Caudate nucleus (tissue), 63 donors: ENCODE measurements at places on chromosomes 5 and 9.

- no peak for DNase-seq
Observed at GRCh38 chr5:107444300-107444699, 226.4 kb downstream of the EFNA5 start.

- DNase-seq = no peak
Observed at GRCh38 chr9:122719218-122719617, 4.6 kb upstream of the OR1L4 start.

GRCh38 chr5:33969572-33970452 lies 14.7 kb downstream of the SLC45A2 start:
- DNase-seq = no peak

GRCh38 chr5:135116160-135116561 lies 82.1 kb upstream of the PITX1 start:
- no peak for DNase-seq

DNA sequence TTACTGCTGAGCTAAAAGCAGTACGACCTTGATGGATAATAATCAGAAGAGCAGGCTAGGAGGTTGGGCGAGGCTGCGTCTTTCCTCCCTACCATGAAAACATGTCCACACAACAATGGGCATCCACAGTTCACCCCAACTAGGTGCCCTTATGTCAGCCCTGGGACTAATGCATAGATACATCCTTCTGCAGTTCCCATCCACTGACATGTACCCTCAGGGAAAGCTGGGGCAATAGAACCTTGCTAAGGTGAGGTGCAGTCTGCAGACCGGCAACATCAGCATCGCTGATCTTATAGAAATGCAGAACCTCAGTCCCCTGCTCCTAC lies 697 bp upstream of the PRUNE2 start:
- DNase-seq = no peak

- DNase-seq = no peak
Observed at GRCh38 chr9:16824545-16825330, 45.7 kb downstream of the BNC2 start.

DNA sequence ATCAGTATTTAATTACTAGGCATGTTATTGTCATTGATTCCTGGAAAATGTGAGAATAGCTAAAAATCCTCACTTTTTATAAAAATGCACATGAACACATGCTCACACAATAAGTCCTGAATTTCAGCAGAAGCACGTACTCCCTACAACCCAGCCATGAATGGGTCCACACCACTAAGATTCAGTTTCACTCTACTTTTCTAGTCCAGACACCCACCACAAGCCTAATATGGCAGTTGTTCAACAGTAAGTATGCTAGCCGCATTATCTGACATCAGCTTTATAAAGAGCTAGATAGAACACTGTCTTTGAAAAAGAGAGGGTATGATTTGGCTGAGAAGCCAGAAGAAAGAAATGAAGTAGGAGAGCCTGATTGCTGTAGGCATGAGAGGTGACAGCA lies 639.3 kb downstream of the BRINP1 start:
- DNase-seq = no peak

- no peak for DNase-seq
Observed at GRCh38 chr5:10036136-10036815, 213.4 kb downstream of the ATPSCKMT start.

GRCh38 chr5:2909035-2909434 lies 157.6 kb upstream of the IRX2 start:
- DNase-seq = no peak

DNA sequence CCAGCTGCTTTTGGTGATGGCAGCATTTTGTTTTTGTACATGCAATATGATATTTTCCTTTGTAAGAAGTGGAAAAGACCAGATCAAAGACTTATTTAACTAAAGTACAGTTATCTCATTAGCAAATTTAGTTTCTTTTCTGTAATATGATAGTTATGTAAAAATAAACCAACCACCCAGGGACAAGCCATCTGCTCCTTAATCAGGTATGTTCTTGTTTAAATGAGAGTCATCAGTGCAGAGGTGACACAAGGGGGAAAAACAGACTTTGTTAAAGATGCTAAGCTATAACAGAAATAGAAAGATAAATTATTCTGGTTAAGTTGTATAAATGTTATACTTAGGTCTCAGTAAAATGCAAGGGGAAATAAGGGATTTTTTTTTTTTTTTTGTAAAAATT lies 805.7 kb upstream of the SEMA6A start:
- no peak for DNase-seq

DNA sequence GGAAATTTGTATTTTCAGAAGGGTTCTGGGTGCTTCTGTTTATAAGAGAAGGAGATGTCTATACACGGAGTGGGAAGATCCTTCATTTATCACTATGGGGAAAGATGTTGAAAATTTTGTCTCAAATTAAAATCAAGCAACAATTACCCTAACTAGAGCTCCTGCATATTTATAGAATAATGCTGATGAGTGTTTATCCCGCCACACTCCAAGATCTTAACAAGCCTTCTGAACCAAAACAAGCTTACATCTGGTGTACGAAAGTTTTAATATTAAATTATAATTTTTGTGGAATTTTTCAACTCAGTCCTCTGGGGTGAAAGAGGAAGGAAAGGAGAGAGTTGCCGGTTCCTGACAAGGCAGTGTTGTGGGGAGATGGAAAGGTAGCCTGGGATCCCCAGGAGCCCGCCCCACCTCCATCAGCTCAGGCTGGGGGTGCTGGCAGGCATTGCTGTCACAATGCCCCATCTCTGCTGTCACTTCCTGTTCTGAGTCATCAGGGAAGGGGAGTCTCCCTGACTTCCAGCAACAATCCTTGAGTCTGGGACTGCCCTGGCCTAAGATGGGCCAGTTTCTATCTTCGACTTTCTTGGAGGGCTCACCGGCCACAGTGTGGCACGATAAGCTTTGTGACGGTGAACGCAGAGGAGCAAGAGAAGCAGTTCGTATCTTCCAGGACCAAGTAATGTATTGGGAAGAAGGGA lies 64.5 kb downstream of the ERAP1 start:
- DNase-seq = no peak

DNA sequence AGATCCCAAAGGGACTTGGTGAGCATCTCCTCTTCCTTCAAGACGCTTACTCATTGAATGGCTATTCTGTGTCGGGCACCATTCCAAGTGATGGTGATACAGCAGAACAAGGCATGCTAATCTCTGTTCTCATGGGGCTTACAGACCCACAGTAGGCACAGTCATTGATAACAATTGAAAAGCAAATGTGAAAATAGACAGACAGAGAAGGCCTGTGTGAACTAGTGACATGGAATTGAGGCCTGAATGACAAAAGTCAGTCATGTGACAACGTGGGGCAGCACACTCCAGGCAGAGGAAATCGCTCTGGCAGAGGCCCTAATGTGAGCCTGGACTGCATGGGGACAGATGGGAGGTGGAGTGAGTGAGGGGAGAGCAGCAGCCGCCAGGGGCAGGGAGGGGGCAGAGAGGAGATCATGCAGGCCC lies 70.7 kb upstream of the CPLX2 start:
- no peak for DNase-seq

GRCh38 chr5:35081134-35081533 lies 33.4 kb upstream of the AGXT2 start:
- no peak for DNase-seq

GRCh38 chr5:119417891-119418605 lies 34.2 kb upstream of the HSD17B4 start:
- no peak for DNase-seq

DNA sequence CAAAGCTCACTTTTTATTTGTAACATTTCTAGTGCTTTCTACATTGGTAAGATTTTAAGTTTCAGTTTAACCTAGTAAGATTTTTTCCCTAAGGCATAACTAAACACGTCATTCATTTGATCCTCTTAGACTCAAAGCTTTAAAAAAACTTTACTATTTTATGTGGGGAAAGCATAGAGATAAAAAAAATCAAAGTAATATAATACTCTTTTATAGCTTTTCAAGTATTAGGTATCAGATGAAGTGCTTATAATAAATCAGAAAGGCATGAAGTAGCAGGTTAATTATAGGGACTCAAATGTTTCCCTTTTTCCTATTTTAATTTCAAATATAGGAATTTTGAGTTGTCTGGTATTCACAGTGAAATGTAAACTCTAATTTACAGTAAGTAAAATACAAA lies 68.0 kb upstream of the POU5F2 start:
- no peak for DNase-seq

- no peak for DNase-seq
Observed at GRCh38 chr5:131266370-131267060, 2.7 kb downstream of the CDC42SE2 start.

DNA sequence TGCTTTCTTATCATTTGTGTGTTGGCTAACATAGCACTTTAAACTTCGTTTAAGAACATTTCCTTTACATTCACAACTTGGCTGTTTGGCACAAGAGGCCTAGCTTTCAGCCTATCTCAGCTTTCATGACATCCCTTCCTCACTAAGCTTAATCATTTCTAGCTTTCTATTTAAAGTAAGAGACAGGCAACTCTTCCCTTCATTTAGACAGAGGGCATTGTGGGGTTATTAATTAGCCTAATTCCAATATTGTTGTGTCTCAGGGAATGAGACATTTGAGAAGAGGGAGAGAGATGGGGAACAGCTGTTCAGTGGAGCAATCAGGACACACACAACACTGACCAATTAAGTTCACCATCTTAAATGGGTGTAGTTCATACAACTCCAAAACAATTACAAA lies 51.0 kb upstream of the OR2K2 start:
- DNase-seq = no peak

- no peak for DNase-seq
Observed at GRCh38 chr5:54704333-54704732, 186.8 kb downstream of the SNX18 start.

GRCh38 chr5:170221327-170221741 lies 11.5 kb upstream of the C5orf58 start:
- peak; percentile 15 for DNase-seq

- DNase-seq = no peak
Observed at GRCh38 chr9:124139001-124139400, 118.7 kb upstream of the NEK6 start.

- no peak for DNase-seq
Observed at GRCh38 chr5:154447089-154447725, 1.4 kb downstream of the SAP30L start.

DNA sequence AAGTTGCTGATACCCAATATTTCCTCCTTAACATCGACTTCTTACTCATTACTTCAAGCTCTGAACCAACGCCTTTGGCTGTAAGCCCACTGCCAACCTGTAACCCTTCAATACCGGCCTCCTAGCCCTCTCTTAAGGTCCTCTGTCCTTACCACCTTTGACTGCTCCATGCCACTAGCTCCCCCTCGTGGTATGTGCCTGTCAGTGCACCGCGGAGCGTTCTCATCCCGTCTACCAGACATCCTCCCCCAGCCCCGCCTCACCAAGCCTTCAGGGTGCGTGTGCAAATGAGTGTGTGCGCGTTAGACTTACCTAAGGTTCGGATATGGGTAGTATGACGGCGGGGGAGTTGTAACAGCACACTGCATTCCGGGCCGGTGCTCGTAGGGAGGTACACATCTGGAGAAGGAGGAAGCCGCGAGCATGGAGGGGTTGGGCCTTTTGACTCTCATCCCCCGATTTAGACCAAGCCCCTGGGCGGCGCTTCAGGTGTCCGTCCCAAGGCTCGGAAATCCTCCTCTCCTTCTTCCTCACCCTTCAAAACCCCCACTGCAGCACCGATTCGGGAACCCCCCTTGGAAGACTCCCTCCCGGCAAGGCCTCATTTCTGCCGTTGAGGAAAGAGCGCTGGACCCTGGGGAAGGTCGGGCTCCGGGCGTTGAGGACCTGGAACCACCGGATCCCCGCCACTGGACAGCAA lies 2.8 kb upstream of the MYORG start:
- DNase-seq = peak; percentile 76

- no peak for DNase-seq
Observed at GRCh38 chr9:116154334-116154975, 864 bp downstream of the PAPPA start.

- DNase-seq = no peak
Observed at GRCh38 chr9:13165956-13166355, 113.5 kb downstream of the MPDZ start.

GRCh38 chr9:132811985-132812384 lies 66.1 kb downstream of the AK8 start:
- DNase-seq = no peak

DNA sequence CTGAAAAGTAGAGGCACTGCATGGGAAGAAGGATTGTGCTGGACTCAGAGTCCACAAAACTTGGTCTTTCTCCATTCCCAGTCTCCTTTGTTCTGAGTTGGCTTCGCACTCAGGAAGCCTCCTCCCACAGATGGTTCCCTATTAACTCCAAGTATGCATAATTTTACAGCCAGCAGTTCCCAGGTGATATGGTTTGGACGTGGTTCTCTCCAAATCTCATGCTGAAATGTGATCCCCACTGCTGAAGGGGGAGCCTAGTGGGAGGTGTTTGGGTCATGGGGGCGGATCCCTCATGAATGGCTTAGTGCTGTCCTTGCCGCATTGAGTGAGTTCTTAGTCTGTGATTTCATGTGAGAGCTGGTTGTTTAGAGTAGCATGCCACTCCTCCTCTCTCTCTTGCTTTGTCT lies 86.6 kb downstream of the FEM1C start:
- no peak for DNase-seq

DNA sequence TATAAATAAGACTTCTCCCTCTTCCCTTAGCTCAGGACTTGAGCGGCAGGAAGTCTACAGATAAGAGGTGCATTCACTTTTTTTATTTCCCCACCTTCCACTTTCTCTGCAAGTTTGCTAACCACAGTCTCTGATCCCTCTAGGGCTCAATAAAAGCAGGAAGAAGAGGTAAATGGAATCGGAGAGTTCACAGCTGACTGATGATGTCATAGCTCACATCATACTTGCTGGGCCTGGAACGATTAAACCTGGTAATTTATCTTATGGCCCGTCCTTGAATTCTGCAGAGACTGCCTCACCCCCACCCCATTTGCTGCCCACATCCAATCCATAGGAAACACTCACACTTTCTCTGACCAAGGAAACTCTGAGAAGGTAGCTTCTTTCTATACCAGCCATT lies 62.9 kb downstream of the DRD1 start:
- no peak for DNase-seq

- no peak for DNase-seq
Observed at GRCh38 chr5:31122998-31123951, 70.2 kb upstream of the CDH6 start.

DNA sequence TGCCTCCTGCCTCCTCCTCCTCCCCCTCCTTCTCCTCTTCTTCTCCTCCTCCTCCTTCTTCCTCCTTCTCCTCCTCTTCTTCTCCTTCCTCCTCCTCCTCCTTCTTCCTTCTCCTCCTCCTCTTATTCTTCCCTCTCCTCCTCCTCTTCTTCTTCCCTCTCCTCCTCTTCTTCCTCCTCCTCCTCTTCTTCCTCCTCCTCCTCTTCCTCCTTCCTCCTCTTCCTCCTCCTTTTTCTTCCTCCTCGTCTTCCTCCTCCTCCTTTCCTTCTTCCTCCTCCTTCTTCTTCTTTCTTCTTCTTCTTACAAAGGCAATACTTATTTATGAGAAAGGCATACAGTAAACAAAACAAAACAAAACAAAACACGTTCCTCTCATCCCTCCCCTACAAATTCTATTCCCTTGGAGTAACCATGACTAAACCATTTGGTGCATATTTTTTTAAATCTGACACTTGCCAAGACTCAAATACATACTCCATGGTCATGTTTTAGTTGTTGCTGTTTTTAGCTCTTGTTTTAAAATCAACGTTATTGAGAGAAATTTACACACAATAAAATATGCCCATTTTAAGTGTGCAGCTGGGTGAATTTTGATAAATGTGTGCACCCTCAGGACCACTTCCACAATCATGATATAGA lies 135.6 kb downstream of the FOXD1 start:
- no peak for DNase-seq

- no peak for DNase-seq
Observed at GRCh38 chr5:305050-305449, 16.5 kb upstream of the AHRR start.

- DNase-seq = no peak
Observed at GRCh38 chr9:96150324-96151227, 151.4 kb downstream of the HSD17B3 start.

- no peak for DNase-seq
Observed at GRCh38 chr9:81595887-81596543, 93.3 kb downstream of the TLE1 start.
